ENCODE measurements at places on chromosomes 13 and 19.

GRCh38 chr13:39406688-39407087 is 196.3 kb downstream of the LHFPL6 start:
- no peak for DNase-seq

GRCh38 chr19:55062735-55063491 is at the start of gene RDH13:
RDH13 (minus strand) TSS chr19:55063148; CDS start chr19:55063032, 116 bp downstream.
- peak; percentile 93 for DNase-seq

GRCh38 chr13:113618455-113618854 is 33.9 kb downstream of the TFDP1 start:
- no peak for DNase-seq

GRCh38 chr13:99962242-99962641 is 9.3 kb downstream of the ZIC5 start:
- no peak for DNase-seq

GRCh38 chr13:35723053-35723461 is 246.6 kb upstream of the MAB21L1 start:
- DNase-seq = peak; percentile 39

GRCh38 chr13:100506600-100507422 is 81.8 kb downstream of the GGACT start:
- no peak for DNase-seq

DNA sequence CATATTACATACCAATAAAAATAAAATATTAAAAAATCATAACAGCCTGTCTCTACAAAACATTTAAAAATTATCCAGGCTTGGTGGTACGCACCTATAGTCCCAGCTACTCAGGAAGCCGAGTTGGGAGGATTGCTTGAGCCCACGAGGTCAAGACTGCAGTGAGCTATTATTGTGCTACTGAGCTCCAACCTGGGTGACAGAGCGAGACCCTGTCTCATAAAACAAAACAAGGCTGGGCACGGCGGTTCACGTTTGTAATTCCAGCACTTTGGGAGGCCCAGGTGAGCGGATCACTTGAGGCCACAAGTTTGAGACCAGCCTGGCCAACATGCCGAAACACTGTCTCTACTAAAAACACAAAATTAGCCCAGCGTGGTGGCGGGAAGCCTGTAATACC is 52.2 kb upstream of the LSM14A start:
- no peak for DNase-seq

All from fibroblast of skin of right quadriceps (primary cell).